GM12892 (cell line): ENCODE measurements at places on chromosomes 2 and 18.

DNA sequence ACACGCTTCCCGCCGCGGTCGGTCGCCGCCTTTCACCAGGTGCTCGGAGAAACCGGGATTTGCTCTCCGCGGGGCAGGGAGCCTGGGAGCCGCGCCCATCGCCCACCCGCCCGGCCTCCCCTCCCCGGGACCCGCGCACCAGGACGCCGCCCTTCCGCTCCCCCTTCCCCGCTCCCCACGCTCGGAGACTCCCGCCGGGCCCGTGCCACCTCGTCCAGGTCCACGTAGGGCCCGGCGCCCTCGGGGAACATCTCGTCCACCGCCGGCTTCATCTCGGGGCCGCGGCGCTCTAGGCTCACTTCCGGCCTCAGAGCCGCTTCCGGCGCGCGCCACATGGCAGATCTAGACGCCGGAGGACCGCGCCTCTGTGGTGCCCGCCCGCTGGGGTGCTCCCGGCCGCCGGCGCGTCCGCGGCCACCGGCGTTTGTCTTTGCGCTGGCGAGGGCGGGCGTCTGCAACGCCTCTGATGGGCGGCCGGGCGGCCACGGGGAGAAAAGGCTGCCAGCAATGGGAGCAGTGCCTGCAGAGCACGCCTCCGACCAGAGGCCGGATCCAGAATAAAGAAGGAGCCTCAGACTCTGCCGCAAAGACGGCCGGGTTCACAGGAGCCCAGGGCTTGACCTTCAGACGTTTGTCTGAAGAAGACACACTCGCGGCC lies at the start of gene COPS9:
TSS of gene COPS9 (minus strand) at position 293 of the 658 bp plus-strand sequence. CDS start at position 272, 21 bp downstream.
- peak; percentile 98 for DNase-seq

DNA sequence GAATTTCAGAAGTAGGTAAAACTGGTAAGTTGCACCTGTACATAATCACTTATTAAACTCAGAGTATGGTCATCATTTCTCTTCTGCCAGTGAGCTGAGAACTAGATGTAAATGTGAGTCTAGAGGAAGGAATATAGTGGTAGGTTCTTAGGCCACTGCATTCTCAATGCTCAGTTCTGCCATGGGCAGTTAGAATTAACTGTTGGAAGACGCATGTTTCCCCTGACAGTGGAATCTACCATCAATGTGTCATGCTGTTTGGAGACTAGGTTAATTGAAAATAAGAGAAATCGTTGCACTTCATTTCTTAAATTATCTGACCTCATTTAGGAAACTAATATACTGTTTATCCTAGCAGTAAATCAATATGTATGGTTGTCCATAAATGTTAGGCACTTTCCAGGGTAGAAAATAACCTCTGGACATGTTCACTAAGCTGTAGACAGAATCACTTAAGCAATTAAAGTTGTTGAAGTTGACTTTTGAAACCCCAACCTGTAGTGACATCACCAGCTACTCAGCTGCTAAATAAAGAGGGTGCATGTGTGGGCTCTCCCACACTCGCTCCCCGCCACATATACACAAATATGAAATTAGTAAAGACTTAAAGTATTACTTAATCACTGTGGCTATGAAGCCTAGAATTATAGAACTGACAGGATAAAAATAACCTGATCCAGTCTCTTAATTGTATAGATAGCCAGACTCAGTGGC lies 91.5 kb upstream of the NOSTRIN start:
- no peak for DNase-seq

- DNase-seq: peak; percentile 21
Measured at GRCh38 chr2:190382851-190383250, 25.3 kb upstream of the MFSD6 start.

GRCh38 chr18:61031626-61032025 lies 301.6 kb upstream of the CDH20 start:
- no peak for DNase-seq

DNA sequence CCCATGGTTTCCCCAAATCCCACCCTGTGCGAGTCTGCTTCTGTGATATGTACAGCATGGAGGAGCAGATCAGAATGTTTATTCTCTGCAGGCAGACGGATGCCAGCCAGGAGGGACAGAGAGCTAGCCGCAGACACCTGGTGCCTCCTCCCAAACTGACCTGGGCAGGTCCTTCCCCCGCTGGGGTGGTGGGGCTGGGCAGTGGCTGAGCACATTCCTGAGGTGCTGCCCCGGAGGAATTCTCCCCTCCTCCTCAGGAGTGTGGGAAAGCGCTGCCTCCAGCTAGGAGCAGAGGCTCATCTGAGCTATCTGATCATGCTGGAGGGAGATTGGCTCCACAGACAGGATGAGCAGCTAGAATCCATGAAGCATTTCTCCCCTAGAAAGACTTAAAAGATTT lies 21.7 kb downstream of the C2orf92 start:
- no peak for DNase-seq

DNA sequence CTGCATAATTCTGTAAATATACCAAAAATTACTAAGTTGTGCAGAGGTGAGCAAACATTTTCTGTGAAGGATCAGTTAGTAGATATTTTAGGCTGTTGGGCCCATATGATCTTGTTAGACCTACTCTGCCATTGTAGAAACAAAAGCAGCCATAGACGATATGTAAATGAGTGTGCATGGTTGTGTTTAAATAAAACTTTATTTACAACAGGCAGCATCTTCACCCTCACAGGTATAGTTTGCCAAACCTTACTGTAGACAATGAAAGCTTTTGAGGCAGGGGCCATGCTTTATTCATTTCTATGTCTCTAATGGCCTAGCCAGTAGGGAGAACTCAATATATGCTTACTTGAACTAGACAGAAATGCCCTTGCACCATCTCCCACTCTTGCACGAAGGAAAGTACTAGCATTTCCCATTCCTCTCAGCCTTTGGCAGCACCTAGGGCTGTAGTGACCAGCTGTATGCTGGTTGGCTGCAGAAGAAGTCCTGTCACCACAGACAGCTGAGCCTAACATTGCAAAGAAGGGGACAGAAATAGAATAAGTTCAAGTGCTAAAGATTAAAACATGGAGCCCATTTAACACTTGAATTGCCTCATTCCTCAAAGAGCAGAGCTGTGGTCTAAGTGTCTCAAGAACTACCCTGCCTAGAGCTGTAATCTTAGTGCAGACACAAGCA lies 305.1 kb upstream of the MGAT5 start:
- no peak for DNase-seq

DNA sequence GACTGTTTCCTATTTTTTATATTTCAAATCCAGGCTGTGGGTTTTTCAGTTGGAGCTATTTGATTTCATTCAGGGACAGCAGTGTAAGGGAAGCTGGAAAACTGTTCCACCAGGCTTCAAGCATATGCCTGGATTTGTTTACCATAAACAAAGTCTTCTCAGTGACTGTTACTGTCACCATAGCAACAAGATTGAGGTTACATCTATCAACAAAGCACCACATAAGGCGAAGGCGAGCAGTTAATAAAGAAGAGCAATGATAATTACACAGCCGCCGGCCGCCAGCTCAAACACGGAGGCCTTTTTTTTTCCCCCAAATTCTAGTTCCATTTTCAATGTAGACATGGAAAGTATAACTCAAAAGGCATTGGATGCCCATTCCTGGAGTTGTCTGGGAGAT lies 553.7 kb upstream of the SYT4 start:
- no peak for DNase-seq

GRCh38 chr18:46321955-46322354 lies 217.8 kb downstream of the HAUS1 start:
- no peak for DNase-seq

DNA sequence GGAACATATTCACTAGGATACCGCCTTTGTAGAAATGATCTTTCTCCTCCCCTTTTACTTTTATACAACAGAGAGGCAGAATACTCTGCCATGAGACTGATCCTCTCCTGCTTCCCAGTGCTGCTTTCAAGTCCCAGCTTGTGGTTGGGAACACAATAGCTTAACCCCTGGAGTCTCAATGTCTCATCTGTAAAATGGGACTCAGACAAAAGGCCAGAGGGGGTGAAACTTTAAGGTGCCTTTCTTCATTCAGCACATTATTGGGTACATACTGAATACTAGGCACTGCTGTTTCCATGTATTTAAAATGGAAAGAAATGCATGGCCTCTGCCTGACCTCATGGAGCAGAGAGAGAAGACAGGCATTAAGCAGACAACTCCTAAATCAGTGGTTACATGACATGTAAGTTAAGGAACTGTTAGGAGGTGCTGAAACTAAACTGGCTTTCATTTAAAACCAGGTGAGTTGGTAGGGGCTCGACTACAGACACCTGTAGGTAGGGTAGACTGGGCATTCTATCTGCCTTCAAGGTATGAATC lies 53.8 kb downstream of the MAP4K4 start:
- DNase-seq: no peak

DNA sequence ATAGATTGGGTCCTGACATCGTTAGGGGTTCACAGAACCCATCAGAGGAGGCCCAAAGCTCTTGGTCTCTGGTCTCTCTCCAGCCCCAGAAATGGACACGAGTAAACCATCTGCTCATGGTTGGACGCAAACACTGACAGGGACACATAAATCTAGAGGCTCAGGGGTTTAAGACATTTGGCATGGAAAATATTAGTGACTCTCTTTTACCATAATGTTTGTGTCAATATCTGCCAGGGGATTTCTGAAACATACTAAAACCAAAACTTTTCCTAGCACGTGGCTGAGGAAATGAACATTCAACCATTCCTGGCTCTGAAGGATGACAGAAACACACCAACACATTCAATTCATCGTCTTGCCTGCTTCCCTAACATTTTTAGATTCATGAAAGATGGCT lies 226.2 kb downstream of the SP3 start:
- no peak for DNase-seq

- DNase-seq: no peak
Measured at GRCh38 chr18:63753676-63754075, 21.5 kb upstream of the SERPINB7 start.

DNA sequence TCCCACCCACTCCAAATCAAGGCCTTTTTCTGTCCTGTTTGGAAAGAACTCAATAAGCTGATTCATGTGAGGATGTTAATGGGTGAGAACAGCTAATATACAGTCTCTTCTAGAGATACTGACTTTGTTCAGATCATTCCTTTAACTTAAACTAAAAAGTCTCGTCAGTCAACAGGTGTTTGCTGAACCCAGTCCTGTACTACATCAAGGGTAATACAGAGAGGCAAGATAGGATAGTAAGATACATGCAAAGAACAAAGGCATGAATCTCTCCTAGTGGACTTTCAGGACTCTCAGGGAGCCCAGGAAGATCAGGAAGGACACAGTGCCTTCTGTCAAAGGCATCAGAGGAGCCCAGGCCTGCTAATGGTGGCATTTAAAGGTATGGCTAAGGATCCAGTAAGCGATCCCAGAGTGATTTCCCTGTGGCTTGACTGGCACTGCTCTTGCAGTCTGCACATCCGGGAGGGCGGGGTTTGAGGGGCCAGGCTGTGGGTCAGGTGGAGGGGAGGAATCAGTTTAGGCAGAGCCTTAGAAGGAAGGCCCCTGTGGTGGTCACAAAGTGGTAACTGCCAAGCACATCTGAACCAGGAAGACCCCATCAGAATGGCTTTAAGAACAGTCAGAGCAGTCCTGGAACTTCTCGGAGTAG lies 54.0 kb downstream of the EPAS1 start:
- DNase-seq: no peak

DNA sequence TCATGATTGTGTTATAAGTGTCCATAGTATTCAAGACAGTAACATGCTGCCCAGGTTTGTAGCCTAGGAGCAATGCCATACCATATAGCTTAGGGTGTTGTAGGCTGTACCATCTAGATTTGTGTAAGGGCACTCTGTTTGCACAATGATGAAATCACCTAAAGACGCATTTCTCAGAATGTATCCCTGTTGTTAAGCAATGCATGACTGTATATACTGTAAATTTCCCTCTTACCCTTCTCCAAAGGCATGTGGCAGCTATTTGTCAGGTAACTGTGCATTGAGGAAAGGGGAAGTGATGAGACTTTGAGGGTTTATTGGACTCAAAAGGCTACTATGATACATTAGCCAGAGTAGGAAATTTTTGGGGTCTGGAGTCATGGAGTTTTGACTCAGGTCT lies 180.8 kb downstream of the VAPA start:
- DNase-seq: no peak

DNA sequence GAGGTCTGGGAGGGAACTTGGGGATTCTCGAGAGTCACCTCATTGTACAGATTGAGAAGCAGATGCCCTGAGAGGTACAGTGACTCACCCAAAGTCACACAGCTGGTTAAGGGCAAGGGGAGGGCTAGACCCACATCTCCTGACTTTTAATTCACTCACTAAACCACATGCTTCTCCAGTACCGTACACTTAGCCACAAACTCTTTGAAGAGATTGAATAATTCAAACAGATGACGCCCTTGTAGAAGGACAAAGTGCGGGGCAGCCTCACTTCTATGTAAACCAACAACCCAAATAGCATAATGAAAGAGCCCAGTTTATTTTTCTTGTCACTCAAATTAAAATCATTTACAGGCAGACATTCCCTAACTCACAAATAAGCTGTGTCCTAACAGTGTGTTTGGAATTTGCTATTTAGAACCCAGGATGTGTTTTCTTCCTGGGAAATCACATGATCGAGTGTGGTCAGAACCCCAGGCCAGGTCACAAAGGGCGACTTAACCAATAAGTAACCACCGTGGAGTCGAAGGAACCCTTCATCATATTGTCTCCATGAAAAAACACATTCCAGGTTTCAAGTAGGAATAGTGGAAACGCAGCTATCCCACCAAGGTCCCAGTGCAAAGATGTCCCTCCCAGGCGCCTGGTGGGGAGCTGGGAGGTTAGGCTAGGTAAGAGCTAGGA lies 35.8 kb upstream of the PTPN4 start:
- DNase-seq: no peak

GRCh38 chr2:42421157-42421485 lies 60.1 kb upstream of the COX7A2L start:
- DNase-seq: no peak

DNA sequence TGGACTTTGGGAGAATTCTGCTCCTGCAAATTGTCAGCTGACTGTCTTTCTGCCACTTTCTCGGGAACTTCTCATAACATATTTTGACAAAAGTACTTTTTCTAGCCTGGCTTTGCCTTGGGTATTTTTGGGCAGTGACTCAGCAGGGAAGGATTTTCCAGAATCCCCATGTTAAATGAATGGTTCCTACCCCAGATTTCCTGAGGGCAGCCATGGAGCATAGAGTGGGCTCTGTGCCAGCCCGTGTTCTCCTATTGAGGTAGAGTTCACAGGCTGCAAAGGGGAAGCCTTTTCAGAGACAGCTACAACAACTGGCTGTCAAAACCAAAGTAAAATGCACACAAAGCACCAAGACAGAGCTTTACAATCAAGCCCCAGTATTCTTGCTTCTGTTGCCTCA lies 59.8 kb downstream of the BMP10 start:
- DNase-seq: no peak

GRCh38 chr2:240296104-240296406 lies 139.4 kb upstream of the GPC1 start:
- no peak for DNase-seq

DNA sequence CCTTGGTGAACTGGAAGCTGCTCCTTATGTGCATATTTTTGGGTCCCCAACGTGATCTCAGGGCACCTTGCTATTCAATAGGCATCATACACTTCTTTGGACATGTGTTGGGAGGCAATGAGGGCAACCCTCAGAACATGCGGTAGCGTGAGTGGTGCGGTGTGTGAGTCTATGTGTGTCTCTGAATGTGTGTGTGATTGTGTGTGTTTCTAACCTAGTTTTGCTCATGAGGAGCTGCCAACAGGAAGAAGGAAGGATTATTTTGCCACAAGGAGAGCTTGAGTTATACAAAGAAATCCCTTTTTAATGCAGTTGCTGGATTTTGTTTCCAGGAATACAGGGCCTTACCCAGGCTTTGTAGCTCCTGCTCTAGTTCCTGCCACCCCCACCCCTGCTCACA lies 75.8 kb upstream of the ITGA6 start:
- DNase-seq: no peak

GRCh38 chr2:95264624-95265023 lies 9.6 kb upstream of the PROM2 start:
- no peak for DNase-seq

- no peak for DNase-seq
Measured at GRCh38 chr2:37230581-37230980, 815 bp downstream of the CEBPZ start.
